H7 (cell line): ENCODE measurements at places on chromosomes 5 and 9.

GRCh38 chr9:82560457-82560904, 502.5 kb downstream of the RASEF start:
- DNase-seq, result no peak

DNA sequence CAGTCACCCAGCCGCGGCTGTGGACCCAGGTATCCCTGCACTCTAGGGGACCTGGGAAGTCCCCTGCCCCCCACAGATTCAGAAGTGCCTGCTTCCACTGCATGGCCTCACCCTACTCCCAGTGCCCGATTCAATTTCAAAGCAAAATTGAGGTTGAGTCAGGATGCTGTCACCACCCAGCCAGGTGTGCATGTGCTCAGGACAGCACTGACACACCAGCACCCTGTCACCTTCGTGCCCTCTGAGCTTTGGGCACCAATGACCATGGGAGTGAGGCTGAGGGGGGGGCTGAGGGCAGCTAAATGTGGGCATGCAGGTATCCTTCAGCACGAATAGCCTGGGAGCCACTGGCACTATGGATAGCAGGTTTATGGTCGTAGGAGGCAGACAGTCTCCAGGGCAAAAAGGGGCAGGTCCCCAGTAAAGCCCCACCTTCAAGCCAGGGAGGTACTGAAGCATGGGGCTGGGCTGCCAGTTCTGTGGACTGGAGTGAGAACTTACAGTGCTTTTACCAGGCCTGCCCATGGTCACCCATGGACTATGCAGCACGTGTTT, 1151.6 kb upstream of the CDH6 start:
- no peak for DNase-seq

DNA sequence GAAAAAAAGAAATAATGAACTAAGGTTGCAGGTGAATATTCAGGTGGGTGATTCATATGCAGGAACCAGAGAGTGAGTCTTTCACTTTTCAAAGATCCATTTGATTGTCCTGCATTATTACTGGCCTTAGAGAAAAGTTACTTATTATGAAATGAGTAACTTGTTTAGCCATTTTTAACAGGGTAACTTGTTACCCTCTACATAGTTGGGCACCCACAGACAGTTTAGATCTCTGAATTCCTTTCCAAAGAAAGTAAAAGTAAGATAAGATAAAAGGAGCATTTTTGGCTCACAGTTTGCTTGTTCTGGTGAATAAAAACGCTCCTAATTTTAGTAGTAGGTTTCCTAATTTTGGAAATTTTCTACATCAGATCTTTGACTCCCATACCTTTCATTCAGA, 54.1 kb upstream of the DAB2 start:
- no peak for DNase-seq

- DNase-seq, result peak; percentile 74
Observed at GRCh38 chr9:110579034-110579861, at the start of gene SVEP1. TSS of gene SVEP1 (minus strand) at chr9:110579741. CDS start at chr9:110579543, 198 bp downstream.

DNA sequence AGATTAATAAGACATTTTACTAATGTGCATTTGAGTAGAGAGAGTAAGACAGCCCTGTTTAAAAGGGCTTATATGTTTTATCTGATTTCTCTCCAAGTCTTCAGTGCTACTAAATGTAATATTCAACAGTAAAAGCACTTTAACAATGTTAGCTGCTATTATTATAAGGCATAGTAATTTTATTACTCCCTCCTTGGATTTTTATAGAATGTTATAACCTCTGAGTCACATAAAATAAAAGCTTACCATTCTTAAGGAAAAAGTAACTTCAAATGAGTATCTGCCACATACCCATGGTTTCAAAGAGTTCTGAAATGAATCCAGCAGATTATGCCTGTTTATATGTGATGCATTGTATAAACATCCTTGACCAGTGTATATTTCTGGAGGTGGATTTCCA, 19.0 kb downstream of the SPDL1 start:
- DNase-seq, result no peak

DNA sequence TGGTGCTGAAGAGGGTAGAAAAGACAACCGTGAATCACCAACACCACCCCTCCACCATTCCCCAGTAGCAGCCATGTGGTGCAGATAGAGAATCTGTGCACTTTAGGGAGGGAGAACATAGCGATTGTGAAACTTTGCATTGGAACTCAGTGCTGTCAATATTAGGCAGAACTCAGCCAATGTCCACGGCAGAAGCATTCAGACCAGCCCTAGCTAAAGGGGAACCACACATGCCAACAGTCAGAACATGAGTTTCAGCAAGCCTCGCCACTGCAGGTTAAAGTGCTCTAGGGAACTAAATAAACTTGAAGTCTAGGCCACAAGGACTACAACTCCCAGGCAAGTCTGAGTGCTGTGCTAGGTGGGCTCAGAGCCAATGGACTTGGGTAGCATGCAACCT, 38.5 kb upstream of the DEPDC1B start:
- no peak for DNase-seq

DNA sequence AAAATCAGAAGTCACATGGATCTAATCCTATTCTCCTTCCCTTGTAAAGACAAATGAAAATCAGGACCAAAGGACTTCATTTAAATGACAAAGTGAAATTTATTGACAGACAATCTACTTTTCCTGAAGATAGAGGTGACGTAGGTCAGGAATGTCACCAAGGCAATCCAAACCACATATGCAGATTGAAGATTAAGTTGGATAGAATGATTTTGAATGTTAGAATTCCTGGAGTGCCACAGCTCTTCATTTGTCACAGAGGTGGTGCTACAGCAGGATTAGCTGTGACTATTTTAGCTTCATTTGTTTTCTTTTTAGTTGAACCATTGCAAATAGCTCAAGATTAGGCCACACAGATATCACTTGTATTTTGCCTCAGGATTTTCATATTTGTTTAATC, 736.0 kb upstream of the ARRDC3 start:
- no peak for DNase-seq

GRCh38 chr5:111092062-111092853, at the start of gene WDR36:
TSS of gene WDR36 (plus strand) at chr5:111092348. CDS start at chr5:111092457, 109 bp downstream.
- peak; percentile 77 for DNase-seq

DNA sequence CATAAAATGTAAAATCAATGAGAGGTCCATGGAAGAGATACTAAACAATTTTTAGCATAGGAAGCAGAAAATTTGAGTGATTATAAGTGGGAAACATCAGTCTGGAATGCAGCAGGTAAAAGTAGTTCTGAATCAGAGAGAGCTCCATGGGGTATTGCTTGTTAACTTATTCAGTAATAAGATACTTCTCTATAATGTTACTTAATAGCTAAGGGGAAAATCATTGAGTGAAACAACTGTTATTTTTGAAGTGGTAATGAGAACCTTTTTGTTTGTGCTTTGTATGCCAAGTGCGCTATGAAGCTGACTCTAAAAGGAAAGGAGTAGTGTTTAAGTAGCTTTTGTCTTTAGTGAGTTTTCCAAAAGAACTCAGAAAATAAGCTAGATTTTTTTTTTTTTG, 95.2 kb downstream of the ERBIN start:
- no peak for DNase-seq

DNA sequence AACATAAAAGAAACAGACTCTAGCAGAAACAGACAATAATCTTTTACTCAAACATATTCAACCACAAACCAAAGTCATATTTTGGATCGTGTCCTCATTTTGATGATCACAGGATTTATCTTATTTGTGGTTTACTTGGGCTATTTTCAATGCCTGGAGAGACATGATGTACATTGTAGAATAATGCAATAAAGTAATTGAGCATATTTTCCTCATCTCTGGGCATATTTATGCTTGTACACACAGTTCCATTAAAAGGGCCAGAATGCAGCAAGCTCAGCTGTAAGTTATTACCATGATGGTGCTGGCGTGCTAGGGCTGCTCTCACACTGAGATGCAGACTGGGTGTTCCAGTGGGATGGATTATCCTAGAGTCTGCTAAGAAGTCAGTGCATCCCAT, 456.7 kb downstream of the TLE4 start:
- DNase-seq, result no peak

- no peak for DNase-seq
Observed at GRCh38 chr9:135262248-135262647, 174.8 kb downstream of the OLFM1 start.

DNA sequence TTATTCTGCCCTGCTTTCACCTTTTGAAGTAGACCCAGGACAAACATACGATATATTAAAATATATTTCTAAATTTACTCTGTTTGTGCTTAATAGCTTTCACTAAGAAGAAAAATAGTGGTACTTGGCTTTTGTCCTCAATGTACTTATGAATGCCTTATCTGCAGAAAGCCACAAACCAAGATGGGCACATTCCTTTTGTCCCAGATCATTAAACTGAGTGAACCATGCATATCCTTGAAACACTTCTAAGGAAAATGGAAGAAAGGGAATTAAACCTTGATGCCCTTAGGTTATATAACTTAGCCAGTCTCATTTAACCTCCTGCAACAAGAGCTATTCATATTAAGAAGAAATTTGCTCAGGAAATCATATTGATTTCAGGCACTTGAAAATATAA, 553.8 kb upstream of the CDH9 start:
- DNase-seq, result no peak

GRCh38 chr9:126752881-126753670, 51.8 kb upstream of the ZBTB43 start:
- DNase-seq, result no peak

- no peak for DNase-seq
Observed at GRCh38 chr5:150655221-150655620, 5.8 kb upstream of the MYOZ3 start.

DNA sequence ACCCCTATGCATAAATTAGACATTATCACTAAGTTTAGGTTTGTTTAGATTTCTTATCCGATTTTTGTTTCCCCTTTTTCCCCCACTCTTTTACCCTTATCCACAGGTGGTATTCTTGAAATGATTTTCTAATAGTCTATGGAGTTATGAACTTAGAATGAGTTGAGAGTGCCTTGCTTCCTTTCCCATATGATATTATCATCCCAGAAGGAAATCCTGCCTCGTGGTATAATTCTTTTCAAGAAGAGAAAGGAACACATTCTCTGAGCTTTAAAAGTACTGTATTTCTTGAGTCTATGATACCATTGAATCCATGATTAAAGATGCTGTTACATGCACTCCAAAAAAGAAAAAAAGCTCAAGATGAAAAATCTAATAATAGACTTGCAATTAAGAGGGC, 76.9 kb upstream of the ADAMTSL1 start:
- no peak for DNase-seq

DNA sequence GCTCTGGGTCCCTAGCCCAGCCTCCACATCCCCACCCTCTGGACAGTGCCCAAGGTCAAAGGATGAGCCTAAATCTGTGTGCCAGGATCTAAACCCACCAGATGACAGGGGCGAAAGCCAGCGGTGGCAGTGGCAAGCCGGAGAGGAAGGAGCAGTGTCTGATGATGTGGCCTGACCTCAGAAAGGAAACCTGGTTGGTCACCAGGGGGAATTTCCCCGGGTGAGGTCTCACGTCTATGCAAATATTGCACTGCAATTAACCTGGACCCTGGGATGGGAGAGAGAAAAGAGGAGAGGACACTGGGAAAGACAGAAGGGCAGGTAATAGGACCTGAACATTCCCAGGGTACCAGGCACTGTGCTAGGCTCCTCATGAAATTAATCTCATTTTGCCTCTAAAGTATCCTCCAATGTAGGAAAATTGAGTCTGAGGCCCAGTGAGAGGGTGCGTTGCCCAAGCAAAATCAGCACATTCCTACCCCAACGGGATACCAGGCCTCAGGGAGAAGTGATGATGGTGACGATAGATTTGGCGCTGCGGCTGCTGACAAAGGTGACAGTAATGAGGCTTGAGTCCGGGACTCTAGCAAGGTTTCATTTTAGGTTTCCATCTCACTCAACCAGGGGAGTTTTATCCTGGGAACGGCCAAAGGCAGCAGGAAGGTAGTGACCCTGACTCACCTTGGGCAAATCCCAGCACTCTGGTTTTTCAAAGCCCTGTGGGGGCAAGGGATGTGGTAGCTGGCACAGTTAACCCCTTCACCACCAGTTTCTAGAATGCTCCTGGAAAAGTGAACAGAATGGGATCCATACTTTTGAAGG, 13.4 kb upstream of the TNIP1 start:
- DNase-seq, result peak; percentile 42

- peak; percentile 68 for DNase-seq
Observed at GRCh38 chr5:134430001-134430569, 18.4 kb upstream of the CDKN2AIPNL start.

- DNase-seq, result no peak
Observed at GRCh38 chr9:22158271-22158670, 149.2 kb upstream of the CDKN2B start.

GRCh38 chr5:9230355-9230754, 315.5 kb downstream of the SEMA5A start:
- no peak for DNase-seq

- DNase-seq, result no peak
Observed at GRCh38 chr5:107324071-107324470, 346.7 kb downstream of the EFNA5 start.

DNA sequence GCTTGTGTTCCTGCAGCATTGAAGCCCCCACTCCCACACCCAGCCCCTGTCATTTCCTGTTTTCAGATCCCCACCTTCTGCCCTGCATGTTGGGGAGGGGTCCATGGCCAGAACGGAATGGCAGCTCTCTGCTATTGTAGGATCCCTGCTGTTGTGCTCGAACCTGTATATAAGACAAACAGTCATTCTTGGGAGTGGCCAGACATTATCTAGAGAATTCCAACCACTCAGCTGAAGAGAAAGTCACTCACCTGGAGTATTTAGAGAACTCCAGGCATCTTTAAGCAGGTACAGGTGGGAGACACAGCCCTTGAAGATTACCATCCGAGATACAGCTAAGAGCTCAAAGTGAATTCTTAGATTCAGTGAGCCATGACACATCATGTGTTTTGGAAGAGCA, 96.1 kb downstream of the C9orf152 start:
- no peak for DNase-seq

- no peak for DNase-seq
Observed at GRCh38 chr9:37952731-37953130, 48.8 kb upstream of the SLC25A51 start.

GRCh38 chr5:178411083-178411482, 178.5 kb upstream of the PHYKPL start:
- DNase-seq, result no peak

DNA sequence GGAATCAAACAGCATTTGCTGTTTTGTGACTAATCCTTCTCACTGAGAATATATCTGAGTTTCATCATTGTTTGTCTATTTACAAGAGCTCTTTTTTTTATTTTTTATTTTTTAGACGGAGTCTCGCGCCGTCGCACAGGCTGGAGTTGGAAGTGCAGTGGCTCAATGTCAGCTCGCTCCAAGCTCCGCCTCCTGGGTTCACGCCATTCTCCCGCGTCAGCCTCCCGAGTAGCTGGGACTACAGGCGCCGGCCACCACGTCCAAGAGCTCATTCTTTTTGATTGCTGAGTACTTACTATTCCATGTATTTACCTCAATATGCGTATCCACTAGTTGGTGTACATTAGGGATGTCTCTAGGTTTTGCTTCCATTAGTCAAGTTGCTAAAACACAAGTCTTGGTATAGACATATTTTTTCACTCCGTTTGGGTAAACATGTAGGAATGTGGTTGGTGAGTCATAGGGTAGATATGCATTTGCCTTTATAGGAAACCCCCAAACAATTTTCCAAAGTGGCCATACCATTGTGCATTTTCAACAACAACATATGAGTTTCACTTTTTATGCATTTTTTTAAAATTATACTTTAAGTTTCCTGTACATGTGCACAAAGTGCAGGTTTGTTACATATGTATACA, 1005.0 kb upstream of the CDH10 start:
- DNase-seq, result no peak
